Osteoblast (primary cell): ENCODE measurements at places on chromosomes 4 and X. TPM values are rescaled to one million over a fixed set of nuclear protein-coding genes. Genes with fewer than 3 reads are reported as not detected.

EVC gene
- 67.8 and 69.1 TPM in 2 replicates for total RNA-seq

TLR7 gene
- total RNA-seq: under 0.01 TPM in 1 of 2 replicates, not detected in the other

TMEM165 gene
- 151 and 163 TPM in 2 replicates for total RNA-seq

NHSL2 gene
- 1.1 and 1.8 TPM in 2 replicates for total RNA-seq

NPY2R gene
- under 0.01 and 0.36 TPM in 2 replicates for total RNA-seq

FMR1NB gene
- not detected in 2 replicates for total RNA-seq

CENPVL2 gene
- total RNA-seq: not detected in 2 replicates

GRCh38 chrX:40374486-40374885 is 206.3 kb upstream of the ATP6AP2 start:
- no peak for DNase-seq

DNA sequence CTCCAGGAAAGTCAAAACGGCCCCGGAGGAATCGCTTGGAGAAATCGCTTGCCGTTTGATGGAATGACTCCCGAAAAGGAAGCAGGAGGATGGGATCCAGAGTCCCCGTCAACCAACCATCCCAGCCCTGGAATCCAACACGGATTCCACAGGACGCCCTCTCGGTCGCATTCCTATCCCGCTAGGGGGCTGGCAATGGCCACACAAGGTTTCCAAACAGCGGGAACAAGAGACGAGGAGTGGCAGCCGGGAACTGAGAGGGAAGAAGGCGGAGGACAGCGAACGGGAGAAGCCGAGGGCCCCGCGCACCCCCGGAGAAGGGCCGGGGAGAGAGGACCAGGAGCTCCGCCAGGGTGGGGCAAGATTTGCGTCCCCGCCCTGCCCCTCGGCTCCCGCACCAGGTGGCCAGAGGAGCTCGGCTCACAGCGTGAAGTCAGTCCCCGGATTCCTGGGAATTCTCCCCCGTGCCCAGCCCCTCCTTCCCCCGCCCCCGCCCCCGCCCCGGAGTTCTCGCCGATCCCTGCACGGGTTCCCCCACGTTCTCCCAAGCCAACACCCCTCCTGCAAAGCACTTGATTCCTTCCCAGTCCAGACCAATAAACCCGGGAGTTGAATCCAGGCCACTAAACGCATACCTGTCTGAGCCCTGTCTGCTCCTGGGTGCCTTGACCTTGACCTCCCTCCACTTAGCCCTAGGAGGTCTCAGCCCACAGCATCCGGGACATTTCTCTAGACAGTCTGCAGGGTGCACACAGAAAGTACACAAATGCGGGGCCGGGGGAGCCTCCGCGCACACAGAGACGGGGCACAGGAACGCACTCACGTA is 1.4 kb downstream of the PDZD4 start:
- peak; percentile 70 for DNase-seq

DNA sequence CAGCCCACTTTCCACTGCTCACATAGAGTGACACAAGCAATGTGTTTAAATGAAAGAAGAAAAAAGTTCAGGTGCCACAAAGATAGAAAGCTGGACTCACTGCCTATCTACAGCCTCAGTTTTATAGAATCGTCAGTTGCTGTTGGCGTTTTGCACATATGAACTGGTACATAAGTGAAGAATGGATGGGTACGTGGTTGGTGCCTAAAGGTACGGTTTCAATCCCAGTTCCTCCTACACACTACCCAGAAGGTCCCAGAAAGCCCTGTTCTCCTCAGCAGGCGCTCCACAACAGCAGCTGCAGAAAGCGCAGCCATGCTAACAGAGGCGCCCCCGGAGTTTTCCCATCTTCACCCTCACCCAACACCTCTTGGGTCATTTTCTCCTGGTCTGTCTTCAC is 23.6 kb downstream of the CHST7 start:
- no peak for DNase-seq

- peak; percentile 77 for DNase-seq
Measured at GRCh38 chrX:153764786-153765137, 713 bp downstream of the PLXNB3 start.

- no peak for DNase-seq
Measured at GRCh38 chr4:24930151-24930550, 17.3 kb upstream of the CCDC149 start.

GRCh38 chrX:139049465-139049864 is 337.9 kb upstream of the FGF13 start:
- DNase-seq: no peak

- DNase-seq: no peak
Measured at GRCh38 chr4:152073351-152074087, 312.7 kb upstream of the GATB start.

GRCh38 chr4:155974476-155974749 is 20.7 kb upstream of the CTSO start:
- no peak for DNase-seq

DNA sequence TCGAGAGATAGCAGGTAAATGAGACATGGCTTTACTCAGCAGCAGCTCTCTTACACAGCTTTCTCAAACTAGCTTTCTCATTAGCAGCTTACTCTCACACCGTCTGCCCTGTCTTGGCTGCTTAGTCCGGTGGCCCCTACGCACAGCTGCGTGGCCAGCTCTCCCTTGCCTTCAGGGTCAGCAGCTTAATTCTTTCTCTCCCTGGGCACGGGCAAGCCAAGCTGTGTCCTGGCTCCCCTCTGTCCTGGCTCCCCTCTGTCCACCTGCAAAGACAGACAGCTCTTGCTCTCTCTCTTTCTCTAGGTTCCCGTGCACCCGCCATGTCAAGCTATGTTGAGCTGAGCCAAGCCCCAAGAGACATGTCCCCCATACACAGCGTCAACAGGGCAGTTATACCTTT is 39.4 kb downstream of the ZNF185 start:
- no peak for DNase-seq

DNA sequence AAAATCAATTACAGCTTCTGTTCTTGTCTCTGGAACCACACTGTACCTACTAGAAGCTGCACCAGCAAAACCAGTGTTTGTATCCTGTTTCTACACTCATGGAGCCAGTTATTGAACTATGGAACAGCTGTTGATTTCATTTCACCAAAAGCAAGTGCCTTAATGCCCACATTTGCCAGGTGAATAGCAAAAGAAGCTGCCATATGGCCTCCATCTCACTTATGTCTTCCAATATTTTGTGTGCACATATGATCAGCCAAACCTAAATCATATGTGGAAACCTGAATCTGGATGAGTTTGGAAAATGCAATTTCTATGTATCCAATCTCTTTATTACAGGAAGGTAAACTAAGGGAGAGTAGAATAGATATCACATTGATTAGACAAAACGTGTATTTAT is 415.8 kb upstream of the GRID2 start:
- no peak for DNase-seq

GRCh38 chrX:16868920-16869319 is 1.2 kb downstream of the RBBP7 start:
- no peak for DNase-seq

- no peak for DNase-seq
Measured at GRCh38 chr4:165207016-165207430, 338 bp upstream of the KLHL2 start.

DNA sequence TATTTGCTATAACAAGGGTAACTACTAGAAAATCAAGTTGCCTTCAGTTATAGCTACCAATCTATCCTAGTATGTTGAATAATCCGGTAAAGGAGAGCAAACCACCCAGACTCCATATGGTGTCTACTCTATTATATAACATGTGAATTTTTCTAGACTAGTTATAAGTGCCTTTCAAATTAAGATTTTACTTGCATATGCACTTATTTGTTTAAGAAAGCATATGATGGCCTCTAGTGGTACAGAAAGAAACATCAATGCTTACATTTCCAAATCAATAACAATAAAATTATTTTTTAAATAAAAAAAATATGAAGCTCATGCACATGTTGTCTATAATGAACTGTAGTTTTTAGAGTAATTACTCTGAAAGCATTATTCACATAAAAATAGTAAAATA is 1516.4 kb upstream of the PABPC4L start:
- DNase-seq: no peak

GRCh38 chrX:128800138-128800537 is 723.2 kb downstream of the SMARCA1 start:
- DNase-seq: no peak

DNA sequence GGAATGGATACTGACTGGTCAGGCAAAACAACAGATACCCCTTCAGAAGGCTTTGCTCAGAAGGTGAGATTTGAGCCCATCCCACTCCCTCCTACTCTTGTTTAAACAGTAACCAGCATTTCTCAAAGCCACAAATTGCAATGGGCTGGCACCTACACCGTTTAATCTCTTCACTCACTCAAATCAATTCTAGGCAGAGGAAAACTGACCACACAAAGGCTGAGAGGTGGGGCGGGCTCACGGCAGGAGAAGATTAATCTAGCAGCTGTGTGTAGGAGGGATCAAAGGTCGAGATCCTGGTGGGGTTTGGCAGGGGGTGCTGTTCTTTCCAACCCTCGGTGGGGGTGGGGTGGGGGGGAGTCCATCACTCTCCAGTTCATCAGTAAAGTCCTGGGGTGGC is 622.4 kb downstream of the BCOR start:
- no peak for DNase-seq

DNA sequence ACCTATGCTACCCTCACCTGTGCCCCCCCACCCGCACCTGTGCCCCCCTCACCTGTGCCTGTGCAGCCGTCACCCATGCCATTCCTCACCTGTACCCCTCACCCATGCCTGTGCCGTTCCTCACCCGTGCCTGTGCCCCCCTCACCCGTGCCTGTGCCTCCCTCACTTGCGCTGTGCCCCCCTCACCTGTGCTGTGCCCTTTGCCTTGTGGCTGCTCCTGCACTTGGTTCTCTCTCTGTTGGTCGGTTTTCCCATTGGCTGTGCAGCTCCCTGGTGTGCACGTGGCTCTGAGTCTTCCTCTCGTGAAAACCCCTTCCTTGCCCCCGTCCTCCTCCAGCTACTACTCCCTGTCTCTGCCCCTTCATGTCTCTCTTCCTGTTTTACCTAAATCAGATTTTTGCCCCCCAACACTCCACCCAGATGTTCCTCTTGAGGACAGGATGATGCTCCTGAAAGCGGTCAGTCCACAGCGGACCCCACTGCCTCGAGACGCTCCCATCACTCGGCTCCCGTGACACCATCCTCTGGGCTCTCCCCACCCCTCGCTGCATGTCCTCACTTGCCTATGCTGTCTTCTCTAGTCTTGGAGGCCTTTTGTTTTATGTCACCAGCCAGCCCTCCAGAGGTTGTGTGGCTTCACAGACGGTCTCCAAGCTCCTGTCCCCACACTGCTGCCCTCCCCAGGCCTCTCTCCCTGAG is 6.8 kb downstream of the MAEA start:
- peak; percentile 78 for DNase-seq

GRCh38 chr4:78870056-78870455 is 69.2 kb downstream of the PAQR3 start:
- DNase-seq: no peak

- no peak for DNase-seq
Measured at GRCh38 chr4:72513227-72513626, 55.8 kb downstream of the ADAMTS3 start.

- no peak for DNase-seq
Measured at GRCh38 chr4:174580597-174580996, 58.3 kb upstream of the HPGD start.

DNA sequence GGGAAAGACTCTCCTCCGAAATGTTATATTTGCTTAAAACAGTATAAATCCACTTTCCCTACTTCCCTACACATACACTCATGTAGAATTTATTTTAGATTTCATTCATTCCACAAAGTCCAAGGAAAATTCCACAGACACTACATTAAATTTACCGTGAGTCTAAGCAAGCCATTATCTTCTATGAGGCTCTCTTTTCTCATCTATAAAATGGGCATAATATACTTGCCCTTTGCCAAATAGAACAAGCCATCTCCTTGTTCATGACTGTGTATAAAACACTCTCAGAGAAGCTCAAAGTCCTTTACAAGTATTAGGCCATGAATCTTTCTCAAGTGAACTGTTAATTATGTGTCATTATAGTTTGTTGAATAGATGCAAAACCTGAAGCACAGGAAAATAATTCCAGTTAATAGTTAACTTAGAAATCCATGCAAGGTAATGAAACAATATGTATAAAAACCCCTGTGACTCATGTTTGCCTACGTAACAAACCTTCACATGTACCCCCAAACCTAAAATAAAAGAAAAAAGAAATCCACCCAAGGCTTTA is 10.7 kb downstream of the TEC start:
- DNase-seq: no peak

DNA sequence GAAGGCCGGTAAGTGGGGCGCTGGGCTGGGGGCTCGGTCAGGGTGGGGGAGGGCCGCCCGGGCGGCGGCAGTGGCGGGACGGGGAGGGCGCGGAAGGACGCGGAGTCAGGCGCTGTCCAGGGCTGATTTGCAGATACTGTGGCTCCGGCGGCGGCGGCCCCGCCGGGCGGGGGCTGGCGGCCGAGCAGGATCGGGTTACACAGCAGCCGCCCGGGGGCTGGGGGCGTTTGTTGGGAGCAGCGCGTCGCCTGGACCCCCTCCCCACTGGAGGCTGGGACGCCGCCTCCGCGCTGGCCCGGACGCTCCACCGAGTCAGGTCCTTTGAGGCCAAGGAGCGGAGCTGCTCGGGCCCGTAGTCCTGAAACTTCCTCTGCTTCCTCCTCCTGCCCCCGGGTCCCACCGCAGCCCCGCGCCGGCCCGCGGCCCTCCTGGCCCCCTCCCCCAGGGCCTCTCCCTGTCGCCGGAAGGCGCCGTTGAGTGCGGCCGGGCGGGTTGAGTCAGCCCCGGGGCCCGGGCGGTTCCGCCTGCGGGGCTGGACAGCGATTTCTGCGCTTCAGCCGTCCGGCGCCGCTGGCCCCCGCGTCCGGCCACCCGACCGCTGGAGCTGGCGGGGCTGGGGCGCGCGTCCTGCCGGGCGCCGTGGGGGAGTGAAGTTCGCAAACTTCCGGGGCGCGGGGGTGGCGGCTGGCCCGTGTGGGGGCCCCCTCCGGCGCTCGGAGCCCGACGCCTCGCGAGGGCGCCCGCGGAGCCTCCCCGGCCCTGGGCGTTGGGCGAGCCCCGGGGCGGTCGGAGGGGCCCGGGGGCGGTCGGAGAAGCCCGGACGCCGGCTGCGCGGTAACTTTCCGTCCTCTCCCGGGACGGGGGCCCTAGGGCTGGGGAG is 746 bp downstream of the REST start:
- DNase-seq: peak; percentile 99

DNA sequence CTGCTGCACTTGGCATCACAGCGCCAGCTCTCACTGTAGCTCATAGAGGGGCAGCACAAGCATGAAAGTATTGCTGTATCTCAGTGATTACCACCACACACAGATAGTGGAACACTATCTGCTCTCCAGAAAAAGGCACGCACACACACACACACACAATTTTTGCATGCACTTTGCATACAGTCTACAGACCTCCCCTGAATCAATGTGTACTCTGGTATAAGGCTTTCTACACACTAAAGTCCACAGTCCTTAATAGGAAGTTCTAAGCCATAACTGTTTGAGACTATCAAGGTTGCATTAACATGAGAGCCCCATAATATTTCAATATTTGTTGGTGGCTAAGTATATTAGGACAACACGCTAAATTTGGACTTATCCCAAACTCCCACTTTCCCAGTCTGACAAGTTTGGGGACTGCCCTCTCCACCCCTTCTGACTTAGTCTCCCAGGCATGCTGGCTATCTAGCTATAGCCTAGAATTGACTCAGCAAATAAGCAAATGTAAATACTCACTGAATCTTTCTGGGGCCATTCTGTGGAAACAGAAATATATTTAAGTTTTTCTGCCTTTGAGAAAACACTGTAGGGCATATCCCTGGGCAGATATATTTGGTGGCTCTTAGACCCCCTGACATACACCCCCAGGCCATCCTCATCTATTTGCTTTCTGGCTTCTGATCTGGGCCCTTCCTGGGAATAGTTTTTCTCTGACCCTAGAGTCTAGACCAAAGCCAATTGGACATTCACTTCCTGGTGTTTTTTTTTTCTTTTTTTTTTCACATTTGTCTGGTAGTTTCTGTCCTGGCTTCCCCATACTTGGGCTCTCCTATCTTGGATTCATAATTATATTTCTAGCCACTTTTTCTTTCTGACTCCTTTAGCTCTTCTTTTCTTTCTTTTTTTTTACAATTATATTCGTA is 36.4 kb upstream of the CT47C1 start:
- DNase-seq: no peak
